ENCODE measurements at places on chromosomes 5 and 9.

GRCh38 chr5:149117970-149118369 is 23.3 kb upstream of the ABLIM3 start:
- DNase-seq = no peak

GRCh38 chr5:144273232-144274027 is 102.8 kb downstream of the KCTD16 start:
- no peak for DNase-seq

DNA sequence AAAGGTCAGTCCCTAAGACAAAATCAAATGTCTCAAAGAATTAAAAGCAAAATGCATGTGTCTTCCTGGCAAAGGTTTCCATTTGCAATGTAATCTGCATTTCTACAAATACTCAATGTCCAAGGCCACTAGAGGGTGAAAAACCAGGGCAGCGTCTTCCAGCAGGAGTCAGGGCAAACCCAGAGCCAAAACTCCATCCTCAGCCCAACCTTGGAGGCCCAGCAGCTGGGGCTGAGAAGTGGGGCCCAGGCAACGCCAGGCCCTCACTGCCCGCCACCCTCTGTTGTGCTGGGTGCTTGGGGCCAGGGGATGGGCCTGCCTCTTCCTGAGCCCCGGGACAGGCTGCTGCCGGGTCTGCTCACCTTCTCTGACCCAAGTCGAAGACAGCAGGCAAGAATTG is 200.1 kb downstream of the PAX5 start:
- no peak for DNase-seq

DNA sequence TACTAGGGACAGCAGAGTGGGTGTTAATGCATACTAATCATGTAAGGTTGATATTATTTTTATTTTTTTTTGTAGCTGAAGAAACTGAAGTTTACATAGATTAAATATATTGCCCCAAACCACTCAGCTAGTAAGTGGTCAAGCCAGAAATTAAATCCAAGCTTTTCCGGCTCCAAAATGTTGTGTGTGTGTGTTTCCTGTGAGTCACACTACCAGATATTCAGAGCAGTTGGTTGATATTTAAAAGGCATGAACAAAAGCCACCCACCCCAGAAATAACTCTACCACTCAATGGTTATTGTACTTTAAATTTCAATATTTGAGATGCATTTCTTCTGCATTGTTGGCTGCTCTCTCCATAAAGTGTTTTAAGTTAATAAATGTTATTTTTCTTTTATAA is 29.5 kb downstream of the KCNN2 start:
- no peak for DNase-seq

DNA sequence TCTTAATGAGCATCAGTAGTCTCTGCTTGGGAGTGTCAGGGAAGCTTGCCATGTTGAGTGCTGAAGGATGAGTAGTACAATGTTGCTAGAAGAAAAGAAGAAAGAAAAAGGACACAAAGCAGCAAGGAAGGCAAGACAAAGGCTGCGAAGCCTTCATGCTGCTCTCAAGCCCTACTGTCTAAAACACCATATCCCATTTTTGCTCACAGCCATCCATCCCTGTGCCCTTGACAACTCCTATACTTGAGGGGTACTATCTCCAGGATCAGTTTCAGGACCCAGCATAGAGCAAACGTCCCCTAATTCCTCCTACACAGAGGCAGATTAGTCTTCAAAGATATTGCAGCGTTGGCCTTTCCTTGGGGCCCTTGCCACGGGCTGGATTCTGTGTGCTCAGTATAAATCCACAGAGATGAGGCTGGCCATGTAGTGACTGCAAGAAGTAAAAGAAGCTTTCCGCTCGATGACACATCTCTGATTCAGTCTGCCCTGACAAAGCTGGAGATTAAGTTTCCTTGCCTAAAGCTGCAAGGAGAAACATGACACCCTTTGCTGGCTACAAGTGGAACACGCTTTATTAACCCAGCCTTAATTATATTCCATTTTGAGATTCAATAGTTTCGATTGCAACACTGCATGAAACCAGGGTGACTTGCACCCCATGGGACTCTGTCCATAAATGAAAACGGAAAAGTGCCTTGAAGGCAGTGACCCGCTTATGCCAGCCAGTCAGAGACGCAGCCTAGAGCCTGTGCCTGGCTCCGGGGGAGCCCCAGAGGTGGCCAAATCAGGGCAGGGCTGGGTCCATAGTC is 304.6 kb downstream of the ACTL7B start:
- DNase-seq = no peak

DNA sequence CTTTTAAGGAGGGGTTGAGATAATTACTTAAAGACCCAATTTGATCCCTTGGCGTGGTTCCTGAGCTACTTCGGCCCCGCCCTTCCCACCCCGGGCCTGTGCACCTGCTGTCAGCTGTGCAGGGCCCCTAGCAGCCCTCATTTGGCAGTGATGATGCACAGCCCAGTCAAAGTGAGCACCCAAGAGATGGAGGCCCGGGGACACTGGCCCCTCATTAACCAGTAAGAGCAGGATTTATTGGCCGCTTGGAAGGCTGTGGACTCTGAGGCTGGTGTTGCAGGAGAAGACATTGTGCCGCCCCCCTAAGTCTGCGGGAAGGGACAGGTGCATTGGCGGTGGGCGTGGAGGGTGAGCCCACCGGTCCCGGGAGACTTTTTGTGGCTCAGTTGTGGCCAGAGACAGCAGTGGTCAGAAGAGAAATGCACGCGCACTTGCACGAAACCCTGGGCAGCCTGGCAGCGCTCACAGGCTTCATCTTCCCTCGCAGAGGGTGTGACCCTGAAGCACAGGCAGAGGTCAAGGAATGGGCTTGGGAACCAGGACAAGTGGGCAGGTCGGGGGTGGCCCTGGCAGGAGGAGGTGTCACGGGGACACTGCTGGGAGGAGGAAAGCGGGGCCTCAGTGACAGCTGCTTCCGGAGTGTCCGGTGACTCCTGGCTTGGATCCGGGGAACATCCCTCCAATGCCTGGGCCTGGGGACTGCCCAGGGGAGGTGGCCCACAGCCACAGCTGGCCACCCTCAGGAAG is 74.0 kb upstream of the RXRA start:
- no peak for DNase-seq

- no peak for DNase-seq
Observed at GRCh38 chr5:150598821-150599273, 41.6 kb upstream of the SYNPO start.

GRCh38 chr5:110899566-110900412 is 161.0 kb downstream of the SLC25A46 start:
- DNase-seq = no peak
